ENCODE measurements at places on chromosomes 11 and 22.

GRCh38 chr11:117580866-117581265, 216.2 kb downstream of the DSCAML1 start:
- no peak for DNase-seq

DNA sequence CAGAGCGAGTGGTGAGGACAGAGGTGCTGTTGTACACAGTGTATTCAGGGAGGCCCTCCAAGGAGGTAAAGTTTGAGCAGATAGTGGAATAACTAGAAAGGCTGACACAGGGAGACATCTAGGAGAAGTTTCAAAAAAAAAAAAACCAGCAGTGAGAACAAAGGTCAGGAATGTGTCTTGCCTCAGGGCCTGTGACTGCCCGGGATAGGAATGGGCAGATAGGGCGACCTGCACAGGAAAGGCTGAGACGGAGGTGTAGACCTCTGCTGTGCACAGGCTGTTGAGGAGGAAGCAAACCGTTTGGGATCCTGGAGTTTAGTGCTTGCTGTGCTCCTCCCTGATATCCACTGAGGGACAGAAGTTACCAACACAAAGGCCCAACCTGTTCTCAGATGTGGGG, 406.5 kb upstream of the B3GAT1 start:
- no peak for DNase-seq

DNA sequence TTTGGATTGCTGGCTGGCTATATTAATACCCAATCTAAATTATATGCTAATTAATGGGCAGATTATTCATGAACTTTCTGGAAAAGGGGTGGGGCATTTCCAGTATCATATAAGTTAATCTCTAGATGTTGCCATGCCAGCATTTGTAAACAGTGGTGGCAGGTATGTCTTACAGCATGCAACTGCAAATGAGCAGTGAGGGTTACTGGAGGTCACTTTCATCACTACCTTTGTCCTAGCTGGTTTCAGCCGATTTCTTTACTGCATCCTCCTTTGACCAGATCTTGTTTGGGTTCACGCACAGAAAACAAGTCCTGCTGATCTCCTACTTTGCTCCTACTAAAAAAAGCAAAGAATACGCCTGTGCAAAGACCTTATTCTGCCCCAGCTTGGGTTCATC, 89.1 kb upstream of the USP47 start:
- no peak for DNase-seq

- peak; percentile 60 for DNase-seq
These were observed 339.0 kb downstream of the METTL15 start for GRCh38 chr11:28447226-28447625.

GRCh38 chr22:27919942-27920755, 1.1 kb upstream of the PITPNB start:
- DNase-seq: peak; percentile 65

DNA sequence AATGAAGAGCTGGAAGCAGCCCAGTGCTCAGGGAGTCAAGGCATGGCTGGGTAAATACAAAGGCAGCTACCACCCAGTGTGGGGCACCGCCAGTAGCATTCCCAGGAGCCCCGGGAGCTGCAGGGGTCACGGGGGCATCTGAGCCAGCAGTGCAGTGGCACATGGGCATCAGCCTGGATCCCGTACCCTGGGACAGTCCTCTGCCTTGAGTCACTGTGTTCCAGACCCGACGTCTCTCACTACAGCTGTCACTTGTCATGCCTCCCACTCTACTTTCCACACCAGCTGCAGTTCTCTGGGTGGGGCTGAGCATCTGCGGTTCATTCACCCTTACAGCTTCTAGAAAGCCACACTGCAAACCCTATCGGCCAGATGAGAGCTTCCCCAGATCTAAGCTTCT, 29.6 kb downstream of the DHCR7 start:
- DNase-seq: no peak

DNA sequence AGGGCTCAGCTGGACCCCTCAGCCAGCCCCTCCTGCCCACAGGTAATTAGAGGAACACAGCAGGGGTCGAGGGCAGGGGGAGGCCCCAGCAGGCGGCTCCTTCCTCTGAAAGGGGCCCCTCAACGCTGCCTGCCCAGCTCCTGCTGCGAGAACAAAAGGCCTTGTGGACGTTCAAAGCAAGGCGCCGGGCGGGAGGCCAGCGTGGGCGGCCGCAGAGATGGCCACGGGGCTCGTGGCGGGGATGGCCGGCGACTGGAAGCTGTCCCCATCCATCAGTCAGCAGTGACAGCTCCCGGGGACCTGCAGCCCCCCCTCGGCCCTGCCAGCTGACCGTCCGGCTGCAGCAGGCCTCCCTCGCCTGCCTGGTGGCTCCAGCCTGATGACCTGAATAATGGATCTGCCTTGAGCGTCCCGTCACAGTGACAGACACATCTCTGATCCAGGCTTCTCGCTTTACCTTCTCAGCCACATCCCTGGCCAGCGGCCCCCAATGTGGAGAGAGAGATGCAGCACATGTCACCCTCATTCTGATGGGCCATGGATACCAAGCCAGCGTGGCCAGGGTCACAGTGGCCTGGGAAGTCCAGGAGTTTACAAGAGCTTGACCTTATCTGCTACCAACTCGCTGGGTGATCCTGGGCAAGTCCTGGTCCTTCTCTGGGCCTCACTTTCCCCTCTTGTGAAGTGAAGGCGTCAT, 159.3 kb downstream of the MN1 start:
- DNase-seq: no peak

DNA sequence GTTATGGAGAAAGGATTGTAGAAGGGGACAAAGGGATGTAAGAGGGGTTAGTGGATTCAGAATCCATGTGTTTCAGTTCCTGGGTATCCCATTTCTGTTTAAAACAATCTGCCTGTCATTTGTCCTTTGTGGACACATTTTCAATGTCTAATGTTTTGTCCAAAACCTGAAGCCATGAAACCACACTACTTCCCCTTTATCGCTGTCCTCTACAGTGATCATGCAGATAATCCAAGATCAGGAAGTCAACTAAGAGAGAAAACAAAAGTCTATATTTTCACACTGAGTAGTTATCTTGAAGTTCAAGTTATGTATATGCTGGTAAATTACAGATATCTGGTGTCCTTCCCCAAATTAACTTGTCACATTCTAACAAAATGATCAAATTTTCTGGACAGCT, 457.0 kb downstream of the NTM start:
- DNase-seq: no peak

GRCh38 chr22:31040542-31041398, 40.3 kb upstream of the SMTN start:
- DNase-seq: no peak

- DNase-seq: no peak
These were observed 12.3 kb upstream of the TTLL8 start for GRCh38 chr22:50070366-50070765.

DNA sequence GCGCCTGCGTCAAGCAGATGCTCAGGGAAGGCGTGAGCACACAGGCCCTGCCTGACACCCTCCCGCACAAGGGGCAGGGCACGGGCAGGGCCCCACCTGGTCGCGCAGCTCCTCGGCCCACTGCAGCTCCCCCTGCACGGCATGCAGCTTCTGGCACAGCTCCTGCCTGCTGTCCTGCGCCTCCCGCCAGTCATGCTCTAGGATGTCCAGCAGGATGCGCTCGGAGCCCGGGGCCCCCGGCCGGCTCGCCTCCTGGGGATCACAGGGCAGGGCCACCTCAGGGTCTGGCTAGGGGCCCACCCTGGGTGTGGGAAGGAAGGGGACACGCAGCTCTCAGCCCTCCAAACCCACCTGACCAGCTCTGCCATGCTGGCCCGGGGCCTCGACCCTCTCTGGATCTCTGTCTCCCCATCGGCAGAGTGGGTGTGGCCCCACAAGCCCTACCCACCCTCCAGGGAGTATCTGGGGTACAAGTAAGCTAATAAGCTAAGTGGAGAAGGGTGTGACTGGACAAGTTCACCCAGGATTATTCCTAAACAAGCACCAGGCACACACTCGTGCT, 10.7 kb downstream of the CARD10 start:
- no peak for DNase-seq

GRCh38 chr22:38303974-38304373, 13.3 kb downstream of the CSNK1E start:
- DNase-seq: no peak

DNA sequence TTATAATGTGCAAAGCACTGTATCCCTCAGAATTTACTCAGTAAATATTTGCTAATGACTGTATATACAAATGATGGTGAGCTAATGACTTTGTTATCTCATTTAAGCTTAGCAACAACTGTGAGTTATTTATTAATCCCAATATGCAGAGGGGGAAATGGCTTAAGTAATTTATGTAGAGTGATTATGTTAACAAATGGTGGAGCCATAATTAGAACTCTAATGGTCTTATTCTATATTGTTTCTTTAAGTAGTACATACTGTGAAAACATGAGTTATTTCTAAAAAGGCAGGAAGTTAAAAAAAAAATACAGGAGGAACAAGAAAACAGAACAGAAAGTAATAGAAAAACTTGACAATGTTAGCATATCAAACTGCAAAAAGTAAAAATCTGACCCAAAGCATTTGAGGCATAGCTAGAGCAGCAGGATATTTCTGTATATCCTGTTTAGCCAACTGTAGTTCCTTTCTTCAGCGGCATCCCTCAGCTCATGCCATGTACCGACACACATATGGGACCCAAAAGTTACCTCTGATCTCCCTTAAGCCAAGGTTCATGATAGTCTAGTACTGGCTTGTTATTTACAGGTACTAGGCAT, 94.2 kb downstream of the FCHSD2 start:
- DNase-seq: no peak

- DNase-seq: no peak
These were observed 5.1 kb downstream of the PRAME start for GRCh38 chr22:22553735-22554586.

- no peak for DNase-seq
These were observed 163.4 kb upstream of the SYN3 start for GRCh38 chr22:33221568-33221967.

GRCh38 chr11:105344938-105345337, 205.4 kb upstream of the CARD18 start:
- DNase-seq: no peak

GRCh38 chr11:110027627-110028371, 65.4 kb upstream of the ZC3H12C start:
- DNase-seq: no peak

GRCh38 chr22:40862013-40862412, at the start of gene DNAJB7:
TSS of gene DNAJB7 (minus strand) at chr22:40862113. CDS start at chr22:40861994, 119 bp downstream.
- DNase-seq: no peak

DNA sequence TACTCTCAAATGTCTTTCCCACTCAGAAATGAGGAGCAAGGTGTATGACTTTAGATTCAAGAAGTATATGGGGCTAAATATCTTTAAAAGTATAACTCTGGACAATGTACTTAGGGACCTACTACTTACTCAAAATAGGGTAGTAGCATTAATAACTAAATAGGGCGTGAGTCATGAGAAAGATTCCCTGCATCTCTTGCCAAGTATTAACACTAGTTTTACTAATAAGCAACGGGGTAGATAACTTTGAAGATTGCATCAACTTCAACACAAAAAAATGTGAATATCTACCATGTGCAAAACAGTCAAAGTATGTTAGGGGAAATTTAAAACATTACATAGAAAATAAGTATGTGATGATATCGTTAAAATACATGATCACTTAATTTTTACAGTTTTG, 99.6 kb downstream of the PGR start:
- DNase-seq: peak; percentile 22

GRCh38 chr11:67630228-67630942, 648 bp upstream of the NUDT8 start:
- peak; percentile 97 for DNase-seq

GRCh38 chr22:43237280-43237679, 50.3 kb upstream of the TTLL12 start:
- no peak for DNase-seq

GRCh38 chr11:94507485-94507884, 4.8 kb upstream of the C11orf97 start:
- DNase-seq: no peak

DNA sequence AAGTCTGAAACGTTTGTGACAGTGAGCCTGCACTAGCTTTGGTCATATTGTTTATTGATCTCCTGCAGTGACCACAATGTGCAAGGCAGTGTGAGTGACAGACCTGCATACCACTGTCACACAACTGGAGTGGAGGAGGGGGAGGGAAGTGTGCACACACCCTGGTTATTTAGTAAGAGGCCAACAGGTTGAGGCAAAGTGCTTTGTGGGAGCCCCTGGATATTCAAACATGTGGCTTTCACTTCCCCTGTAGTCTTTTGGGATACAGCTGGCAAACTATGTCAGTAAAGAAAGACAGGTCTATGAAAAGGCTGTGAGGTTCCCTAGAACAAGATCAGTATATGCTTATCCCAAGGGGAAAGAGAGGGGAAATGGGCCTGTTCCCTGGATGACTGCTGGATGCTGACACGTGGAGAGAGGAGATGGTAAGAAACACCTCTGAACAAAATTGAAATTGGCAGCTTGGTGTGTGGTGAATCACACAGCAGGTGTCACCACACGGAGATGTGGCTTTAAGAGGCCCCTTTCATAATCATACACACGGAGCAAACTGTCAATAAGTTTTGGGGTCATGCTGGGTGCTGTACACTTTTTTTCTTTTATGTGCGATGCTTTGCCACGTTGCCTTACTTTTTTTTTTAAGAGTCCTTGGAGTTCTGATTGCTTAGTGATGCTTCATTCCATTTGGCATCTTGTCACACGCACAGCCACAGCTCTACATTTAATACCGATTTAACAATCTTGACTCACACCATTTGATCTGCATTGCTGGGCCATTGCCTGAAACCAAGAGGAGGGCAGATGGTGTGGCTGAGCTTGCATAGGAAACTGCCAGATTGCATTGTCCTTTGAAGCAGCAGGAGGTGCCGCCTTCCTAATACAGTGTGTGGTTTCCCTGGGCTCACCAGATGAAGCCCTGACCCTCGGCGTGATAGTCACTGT, 11.3 kb downstream of the OSBP2 start:
- DNase-seq: peak; percentile 86

GRCh38 chr11:31628111-31628510, 118.5 kb downstream of the ELP4 start:
- no peak for DNase-seq

DNA sequence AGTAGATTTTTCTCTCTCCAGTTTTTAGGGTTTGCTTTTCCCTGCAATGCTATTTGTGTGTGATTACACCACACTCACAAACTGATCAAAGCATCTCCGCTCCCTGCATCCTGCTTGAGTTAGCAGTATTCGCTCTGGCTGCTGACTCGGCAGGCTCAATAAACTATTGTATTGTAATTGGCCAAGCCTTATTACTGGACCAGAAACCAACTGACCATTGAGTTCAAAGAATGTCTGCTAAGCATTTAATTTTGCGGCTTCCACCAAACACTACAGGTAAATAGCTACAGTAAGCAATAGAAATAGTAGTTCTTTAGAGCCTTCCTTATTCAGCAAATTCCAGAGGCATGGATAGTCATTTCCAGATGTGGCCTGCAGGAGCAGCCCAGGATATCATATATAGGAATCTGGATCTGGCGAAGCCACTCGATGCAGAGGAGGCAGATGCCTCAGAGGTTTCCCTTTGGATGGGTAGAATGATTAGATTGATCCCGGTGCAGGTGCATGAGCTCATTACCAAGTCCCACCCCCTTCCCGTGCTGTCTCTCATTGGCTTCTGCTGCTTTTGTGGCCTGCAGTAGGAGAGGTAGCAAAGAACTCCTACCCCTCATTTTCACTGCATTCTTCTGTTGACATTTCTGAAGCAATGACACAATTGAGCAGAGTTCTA, 77.3 kb downstream of the COMMD9 start:
- no peak for DNase-seq

Data from astrocyte of the spinal cord (primary cell).